ENCODE measurements at places on chromosomes 6 and 20.

- DNase-seq: no peak
These were observed 740 bp downstream of the TRIM15 start for GRCh38 chr6:30163918-30164654.

GRCh38 chr6:26420688-26421171 is 18.7 kb downstream of the BTN3A1 start:
- DNase-seq: no peak

GRCh38 chr6:474453-475185 is 83.1 kb downstream of the IRF4 start:
- peak; percentile 29 for DNase-seq

- no peak for DNase-seq
These were observed 677.6 kb downstream of the KIF16B start for GRCh38 chr20:15895560-15896084.

- no peak for DNase-seq
These were observed 139.7 kb downstream of the PLCB1 start for GRCh38 chr20:8271727-8272126.

DNA sequence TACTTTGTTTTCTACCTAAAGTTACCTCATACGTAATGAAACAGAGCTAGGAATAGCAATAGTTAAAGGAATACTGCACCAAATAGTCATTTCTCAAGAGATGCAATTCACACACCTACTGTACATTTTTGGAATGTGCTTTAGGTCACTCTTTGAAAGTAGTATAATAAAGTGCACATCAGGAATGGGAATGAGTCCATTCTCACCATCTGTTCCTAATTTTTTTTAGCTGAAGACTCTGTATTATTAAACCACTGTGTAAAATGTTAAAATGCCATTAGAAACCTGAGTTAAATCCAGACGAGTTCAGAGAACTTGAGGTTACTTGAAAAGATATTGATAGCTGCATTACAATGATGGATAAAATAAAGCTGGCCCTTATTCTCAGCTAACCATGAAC is 51.9 kb upstream of the EPHA7 start:
- no peak for DNase-seq

GRCh38 chr6:138017166-138017757 is 90.0 kb downstream of the PERP start:
- no peak for DNase-seq

GRCh38 chr20:35952480-35953386 is 1.6 kb downstream of the SCAND1 start:
- DNase-seq: no peak

DNA sequence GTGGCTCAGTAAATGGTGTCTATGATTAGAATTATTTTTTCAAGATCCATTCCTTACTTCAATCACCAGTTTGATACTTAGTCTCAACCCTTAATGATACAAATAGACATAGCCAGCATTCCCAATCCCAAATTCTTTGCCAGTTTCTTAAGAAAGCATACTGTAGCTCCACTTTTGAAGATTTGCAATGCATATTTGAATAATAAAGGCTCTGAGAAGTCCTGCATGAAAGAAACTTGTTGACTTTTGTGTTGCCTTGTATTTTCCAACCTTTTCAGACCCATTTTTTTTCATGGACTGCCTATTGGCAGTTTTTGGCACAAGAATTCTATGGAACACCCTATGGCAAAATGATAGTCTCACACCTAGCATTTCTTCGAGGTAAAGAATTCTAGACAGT is 215.6 kb upstream of the CHD6 start:
- DNase-seq: no peak

GRCh38 chr6:12748815-12749521 is 32.4 kb downstream of the PHACTR1 start:
- no peak for DNase-seq

DNA sequence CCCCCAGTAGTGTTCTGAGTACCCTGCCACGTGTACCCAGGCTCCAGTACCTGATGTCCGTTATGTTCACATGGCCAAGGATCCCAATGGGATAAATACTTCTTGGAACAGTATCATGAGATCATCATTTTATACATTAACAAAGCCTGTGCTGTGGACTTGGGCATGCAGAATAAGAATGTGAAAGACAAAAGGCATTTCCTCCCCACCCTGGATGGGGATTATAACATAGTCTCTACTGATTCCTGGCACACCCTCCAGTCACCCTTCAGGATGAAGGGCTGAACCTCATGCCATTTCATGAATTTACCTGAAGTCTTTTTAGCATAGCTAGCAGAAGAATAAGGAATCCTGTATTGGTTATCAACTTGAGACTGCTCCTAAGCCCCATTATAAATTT is 2.8 kb downstream of the TNFRSF21 start:
- DNase-seq: no peak

- DNase-seq: no peak
These were observed 1.1 kb downstream of the TCP1 start for GRCh38 chr6:159788276-159788675.

- no peak for DNase-seq
These were observed 40.0 kb downstream of the MYLIP start for GRCh38 chr6:16168858-16169257.

- no peak for DNase-seq
These were observed 15.7 kb downstream of the ERMARD start for GRCh38 chr6:169766921-169767736.

GRCh38 chr6:80280262-80281010 is 174.0 kb downstream of the BCKDHB start:
- DNase-seq: no peak

DNA sequence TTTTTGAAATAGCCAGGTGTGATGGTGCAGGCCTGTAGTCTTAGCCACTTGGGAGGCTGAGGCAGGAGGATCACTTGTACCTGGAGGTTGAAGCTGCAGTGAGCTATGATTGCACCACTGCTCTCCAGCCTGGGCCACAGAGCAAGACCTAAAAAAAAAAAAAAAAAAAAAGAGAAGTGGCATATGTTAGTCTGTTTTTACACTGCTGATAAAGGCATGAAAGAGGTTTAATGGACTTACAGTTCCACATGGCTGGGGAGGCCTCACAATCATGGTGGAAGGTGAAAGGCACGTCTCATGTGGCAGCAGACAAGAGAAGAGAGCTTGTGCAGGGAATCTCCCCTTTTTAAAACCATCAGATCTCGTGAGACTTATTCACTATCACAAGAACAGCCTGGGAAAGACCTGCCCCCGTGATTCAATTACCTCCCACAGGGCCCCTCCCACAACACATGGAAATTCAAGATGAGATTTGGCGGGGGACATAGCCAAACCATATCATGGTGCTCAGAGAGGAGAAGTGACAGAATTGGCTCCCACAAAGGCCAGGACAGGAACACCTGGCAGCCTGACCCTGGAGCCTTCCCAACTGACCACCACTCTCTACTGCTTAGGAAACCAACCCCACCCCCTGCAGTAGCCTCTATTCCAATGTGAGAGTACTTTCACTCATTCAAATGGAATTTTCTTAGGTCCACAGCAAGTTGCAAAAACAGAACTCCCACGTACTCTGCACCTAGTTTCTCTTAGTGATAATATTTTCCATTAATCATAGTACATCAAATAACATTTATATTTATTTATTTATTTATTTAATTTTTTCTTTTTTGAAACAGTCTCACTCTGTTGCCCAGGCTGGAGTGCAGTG is 29.8 kb downstream of the ARHGAP40 start:
- no peak for DNase-seq

DNA sequence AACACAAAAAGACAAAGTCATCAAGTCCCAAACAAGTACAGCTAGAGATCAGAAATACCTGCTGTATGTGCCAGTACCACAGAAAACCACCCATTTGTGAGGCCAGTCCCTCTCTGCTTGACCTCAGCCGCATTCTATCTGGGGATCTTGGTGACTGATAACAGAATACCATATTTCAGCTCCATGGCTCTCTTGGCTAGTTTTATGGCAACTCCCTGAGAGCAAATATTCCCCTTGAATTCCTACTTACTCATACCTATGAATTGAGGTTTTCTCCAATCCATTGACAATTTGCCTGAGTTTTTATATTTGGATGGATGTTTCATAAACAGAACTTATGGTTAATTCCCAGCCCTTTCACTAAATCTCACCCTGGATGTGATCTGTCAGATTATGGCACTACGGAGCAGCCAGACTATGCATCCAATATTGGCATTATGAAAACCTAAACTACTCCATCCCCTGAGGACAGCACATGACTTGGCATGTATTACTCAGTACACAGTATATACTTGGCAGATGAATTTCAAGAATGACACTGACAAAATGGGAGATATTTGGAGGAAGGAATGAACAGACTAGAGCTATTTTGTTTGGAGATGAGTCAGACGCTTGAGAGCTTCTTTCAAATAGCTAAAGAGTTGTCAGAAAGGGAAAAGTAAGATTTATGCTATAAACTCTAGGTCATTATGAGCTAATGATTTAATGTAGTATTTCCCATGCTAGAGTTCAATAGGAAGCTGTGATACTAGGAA is 95.7 kb downstream of the PRDM1 start:
- DNase-seq: no peak

- no peak for DNase-seq
These were observed 37.0 kb upstream of the GCLC start for GRCh38 chr6:53581856-53582255.

DNA sequence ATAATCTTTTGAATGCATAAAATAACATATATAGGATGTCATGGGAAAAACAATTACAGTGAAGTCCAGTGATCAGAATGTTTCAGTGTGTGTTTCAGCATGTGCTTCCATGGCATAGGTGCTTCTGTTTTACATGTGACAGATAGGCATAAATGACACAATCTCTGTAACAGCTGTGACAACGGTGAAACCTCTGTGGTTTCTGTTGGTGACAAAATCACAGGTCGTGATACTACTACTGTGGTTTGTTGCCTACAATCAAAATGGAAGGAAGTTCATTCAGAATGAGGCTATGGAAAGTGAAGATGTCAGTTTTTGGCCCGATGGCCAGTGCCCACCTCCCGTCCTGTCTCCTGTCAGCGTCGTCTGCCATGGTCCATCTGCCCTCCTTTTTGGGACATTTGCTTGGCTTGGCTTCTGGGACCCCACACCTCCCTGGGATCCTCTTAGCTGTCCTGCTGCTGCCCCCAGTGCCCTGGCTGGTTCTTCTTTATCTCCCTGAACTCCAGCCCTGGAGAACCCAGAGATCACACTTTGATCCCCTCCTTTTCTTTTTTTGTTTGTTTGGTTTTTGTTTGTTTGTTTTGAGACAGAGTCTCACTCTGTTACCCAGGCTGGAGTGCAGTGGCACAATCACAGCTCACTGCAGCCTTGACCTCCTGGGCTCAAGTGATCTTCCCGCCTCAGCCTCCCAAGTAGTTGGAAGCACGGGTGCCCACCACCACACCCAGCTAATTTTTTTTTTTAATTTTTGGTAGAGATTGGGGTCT is 79.3 kb upstream of the NAA20 start:
- DNase-seq: no peak

- no peak for DNase-seq
These were observed 48.4 kb upstream of the SLC35D3 start for GRCh38 chr6:136873748-136874147.

GRCh38 chr6:137724495-137725211 is 142.4 kb upstream of the TNFAIP3 start:
- no peak for DNase-seq

DNA sequence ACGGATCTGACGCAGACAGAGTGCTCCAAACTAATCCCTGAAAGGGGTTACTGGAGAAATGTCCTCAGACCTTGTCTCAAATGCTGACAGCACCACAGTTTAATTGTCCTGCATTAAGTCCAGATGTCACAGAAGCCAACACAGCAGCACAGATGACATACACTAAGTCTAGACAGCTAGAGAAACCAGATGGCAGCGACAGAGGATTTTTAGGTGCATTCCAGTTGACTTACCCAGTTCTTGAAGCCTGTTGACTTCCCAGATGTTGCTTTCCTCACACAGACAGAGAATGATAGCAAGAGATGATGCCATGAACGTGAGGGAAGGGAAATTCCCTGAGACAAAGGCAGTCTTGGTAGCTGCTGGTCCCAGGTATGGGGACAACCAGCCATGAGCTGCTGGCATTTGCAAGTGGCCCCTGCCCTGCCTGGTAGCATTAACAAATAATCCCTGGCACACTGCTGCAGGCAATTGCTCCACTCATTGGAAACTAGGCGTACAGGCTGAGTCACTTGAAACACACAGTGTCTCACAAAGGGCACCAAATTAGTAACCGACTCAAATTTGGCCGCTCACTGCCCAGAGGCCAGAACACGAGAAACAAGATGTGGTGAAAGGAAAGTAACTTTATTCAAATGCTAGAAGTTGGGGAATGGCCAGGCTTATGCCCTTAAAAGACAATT is 52.2 kb downstream of the ADGB start:
- DNase-seq: no peak

DNA sequence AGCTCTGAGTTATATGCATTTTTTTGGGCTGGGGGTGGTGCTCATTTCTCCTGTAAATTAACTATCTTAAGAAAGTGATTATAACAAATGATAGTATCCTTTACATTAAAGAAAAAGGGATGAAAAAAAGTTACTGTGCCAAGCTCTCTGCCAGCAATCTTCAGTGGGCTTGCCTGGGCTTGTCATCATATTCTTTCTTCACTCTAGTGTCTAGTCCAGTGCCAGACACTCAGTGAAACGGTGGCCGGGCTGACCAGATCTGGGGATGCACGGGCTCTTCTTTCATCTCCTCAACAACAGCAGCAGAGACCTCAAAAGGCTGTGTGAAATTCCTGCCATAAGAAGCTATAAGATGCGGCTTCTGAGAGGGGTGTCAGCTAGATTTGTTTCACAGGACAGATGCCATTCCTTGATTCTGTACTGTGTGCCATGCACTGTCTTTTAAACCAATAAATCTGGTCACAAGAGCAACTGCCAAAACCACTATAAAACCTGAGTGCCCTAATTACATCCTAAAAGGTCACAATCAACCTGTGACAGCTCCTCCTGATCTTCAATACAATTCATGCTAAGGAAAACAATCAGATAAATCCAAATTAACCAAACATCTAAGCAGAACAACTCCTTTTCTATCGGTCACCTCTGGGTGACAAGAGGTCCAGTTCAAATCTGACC is 12.1 kb downstream of the EXOC2 start:
- DNase-seq: no peak

- no peak for DNase-seq
These were observed 108.2 kb downstream of the SULF2 start for GRCh38 chr20:47676912-47677634.

DNA sequence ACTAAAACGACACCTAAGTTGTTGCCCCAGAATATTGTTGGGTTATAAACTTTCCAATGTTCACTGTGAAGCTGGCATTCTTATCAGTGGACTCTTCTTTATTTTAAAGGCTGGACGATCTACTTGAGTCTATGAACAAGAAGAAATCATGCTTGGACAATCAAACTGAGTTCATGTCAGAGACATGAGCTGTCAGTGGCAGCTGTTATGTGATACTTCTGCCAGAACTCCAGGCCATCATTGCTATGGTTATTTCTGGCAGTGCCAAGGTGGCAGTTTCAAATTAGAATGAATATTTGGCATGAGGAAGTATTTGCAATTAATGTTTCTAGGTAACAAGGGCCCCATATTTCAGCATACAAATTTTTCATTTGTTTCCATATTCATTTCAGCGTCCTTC is 417.3 kb downstream of the LMBRD1 start:
- no peak for DNase-seq

DNA sequence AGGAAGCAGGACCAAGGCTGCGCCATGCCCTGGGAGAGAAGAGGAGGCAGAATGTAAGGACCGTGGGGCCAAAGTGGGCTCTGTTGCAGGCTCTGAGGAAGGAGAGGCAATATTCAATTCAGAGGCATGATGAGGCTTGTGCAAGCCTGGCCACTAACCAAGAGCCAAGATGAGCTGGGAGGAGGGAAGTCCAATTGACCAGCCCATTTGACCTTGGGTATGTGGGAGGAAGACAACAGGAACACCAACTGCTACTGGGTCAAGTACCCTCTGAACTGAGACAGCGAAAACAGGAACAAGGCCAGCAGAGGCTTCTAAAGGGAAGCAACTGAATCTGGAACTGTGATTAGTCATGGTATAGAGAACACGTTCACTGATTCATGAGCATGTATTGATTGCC is 779.6 kb downstream of the MAFB start:
- no peak for DNase-seq
